ENCODE measurements at places on chromosomes 16 and 17.

- no peak for DNase-seq
Measured at GRCh38 chr16:990516-991291, 9.1 kb downstream of the SOX8 start.

- no peak for DNase-seq
Measured at GRCh38 chr17:37176723-37177122, 199.1 kb upstream of the C17orf78 start.

DNA sequence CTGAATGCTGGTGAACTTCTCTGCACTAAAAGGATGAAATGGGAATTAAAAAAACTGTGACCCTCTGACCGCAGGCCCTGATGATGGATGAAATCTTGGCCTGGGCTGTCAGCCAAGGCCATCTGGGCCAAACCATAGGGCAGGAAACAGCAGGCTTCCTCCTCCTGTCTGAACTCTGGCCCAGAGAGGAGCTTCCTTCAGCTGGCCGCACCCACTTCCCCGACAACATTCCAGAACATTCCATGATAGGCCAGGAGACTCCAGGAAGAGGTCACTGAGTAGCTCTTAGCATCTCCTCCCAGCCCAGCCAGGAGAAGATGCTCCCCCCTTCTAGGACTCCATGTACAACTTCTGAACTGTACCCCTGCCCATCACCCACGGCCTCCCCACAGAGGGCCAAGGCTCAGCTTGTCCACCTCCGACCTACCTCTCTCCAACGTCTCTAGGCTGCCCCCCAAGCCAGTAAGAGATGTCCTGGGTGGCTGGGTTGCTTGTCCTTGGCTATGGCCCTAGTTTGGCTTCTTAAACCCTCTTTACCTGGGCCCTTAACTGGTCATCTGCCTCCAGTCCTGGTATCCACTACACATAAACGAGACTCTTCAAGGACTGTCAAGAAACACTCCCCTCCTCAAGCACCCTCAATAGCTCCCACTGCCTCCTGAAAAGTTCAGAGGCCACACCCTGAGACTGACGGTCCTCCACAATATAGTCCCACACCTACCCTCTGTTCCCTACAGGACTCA is 1.7 kb downstream of the RPH3AL start:
- no peak for DNase-seq

GRCh38 chr17:8922451-8922850 is 43.1 kb downstream of the PIK3R5 start:
- DNase-seq: no peak

DNA sequence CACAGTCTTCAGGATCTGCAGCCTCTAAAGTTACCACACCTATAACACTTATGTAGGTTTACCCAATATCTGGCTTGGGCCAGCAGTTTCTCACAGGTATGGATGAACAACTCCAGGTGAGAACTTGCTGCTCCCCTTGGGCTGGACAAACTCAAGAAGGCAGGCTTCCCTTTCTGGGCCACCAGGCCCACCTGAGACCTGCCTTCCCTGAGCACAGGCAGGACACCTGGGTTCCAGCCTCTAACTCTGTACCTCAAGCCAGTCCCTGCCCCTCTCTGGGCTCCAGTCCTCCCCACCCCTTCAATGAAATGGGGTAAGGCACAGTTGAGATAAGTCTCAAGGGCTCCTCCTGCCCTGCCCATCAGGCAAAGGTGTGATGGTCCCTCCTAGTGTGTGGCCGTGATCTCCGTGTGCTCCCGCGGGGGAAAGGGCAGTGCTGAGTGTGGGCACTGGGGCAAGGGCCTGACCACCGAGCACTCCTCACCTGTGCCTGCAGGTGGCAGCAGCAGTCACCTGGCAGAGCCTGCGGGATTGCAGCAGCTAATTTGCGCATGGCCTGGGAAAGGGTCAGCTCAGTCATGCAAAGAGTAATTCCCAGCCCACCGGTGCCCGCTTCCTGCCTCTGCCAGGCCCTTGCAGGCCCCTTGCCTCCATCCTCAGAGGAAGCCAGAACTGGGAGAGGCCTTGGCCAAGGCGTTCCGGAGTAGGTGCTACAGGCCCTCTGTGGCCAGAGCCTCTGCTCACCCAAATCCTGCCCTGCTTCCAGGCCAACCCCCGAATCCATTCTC is 28.2 kb upstream of the ADGRG1 start:
- no peak for DNase-seq

- DNase-seq: no peak
Measured at GRCh38 chr17:1423456-1424135, 23.6 kb upstream of the YWHAE start.

DNA sequence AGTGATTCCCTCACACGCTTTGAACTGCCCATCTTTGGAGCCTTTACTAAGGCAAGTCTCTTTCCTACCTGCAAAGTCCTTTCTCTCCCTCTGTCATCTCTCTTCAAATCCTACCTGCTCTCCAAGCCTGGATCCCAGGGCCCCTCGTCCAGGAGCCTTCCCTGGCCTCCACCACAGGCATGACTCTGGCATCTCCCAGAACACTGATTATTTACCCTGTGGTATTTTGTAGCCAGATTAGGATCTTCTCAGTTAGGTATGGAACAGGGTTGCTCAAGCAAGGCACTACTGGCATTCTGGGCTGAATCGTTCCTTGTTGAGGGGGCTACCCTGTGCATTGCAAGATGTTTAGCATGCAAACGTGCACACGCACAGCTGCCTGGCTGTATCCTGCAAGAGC is 31.9 kb upstream of the POLR3E start:
- DNase-seq: no peak

- DNase-seq: no peak
Measured at GRCh38 chr17:81336930-81337325, 41.8 kb upstream of the SLC38A10 start.

DNA sequence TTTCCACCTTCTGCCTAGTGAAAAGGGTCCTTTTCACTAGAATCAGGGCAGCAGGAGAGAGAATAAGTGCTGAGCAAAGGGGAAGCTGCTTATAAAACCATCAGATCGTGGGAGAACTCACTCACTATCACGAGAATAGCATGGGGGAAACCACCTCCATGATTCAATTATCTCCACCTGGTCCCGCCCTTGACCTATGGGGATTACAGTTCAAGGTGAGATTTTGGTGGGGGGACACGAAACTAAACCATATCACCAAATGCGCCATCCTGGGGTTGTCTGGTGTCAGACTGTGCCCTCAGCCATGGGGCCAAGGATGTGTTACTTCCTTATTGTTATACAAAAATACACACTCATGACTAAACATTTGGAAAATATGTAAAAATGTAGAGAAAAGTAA is 10.4 kb upstream of the KATNB1 start:
- no peak for DNase-seq

DNA sequence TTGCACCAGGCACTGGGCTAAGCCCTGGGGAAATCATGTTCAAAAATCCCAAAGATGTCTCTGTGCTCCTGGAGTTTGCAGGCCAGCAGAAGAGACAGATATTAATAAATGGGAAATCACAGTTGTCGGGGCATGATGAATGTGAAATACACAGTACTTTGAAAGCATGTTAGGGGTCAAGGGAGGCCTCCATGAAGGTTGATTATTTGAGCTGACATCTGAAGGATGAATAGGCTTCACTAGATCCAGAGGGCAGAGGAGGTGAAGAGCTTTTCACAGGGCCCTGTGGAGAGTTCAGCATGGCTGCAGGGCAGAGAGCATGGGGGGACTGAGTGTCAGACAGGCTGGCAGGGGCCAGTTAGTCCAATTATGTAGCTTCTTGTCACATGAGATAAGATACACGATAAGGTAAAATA is 2.6 kb downstream of the ANKRD40CL start:
- DNase-seq: no peak

DNA sequence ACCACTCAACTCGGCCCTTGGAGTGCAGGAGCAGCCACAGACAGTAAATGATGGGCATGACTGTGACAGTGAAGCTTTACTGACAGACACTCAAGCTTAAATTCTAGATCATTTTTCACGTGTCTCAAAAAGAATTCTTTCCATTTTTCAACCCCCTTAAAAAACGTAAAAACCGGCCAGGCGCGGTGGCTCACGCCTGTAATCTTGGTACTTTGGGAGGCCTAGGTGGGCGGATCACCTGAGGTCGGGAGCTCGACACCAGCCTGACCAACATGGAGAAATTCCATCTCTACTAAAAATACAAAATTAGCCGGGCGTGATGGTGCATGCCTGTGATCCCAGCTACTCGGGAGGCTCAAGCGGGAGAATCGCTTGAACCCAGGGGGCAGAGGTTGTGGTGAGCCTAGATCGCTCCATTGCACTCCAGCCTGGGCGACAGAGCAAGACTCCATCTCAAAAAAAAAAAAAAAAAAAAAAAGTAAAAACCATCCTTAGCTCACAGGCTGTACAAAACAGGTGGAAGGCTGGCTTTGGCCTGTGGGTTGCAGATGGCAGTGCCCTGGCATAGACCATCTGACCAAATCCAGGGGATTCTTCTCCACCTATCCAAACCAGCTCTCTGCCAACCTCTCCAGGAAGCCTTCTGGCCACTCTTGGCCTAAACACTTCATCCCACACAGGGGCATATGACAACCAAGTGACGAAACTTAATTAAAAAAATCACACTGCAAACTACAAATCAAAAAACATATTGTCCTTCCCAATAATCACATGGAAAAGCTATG is 18.3 kb downstream of the TBC1D16 start:
- no peak for DNase-seq

DNA sequence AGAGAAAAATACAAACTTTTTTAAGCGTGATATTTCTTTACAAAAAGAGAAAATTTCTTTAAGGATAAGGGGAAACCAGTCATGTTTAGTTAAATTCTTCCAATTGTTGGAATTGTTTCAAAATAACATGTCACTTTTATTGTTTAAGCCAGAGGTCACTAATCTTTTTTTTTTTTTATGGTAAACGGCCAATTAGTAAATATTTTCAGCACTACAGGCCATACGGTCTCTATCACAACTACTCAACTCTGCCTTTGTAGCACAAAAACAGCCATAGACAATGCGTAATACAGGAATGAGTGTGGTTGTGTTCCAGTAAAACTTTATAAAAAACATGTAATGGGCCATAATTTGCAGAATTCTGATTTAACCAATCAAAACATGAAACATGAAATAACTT is 401.4 kb downstream of the GRIN2A start:
- DNase-seq: no peak

DNA sequence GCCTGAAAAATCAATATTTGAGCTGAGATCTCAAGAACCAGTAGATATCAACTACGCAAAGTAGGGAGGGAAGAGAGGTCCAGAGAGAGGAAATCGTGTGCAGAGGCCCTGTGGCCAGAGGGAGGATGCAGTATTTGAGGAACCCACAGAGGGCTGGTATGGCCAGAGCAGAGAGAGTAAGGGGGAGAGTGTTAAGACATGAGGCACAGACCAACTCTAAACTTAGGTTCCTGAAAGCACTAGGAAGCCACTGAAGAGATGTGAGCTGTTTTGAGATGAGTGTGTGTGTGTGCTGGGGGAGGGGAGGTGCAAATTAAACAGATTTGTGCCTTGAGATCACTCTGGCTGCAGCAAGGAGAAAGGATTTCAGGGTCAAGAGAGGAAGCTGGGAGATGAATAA is 10.9 kb downstream of the SLC13A2 start:
- no peak for DNase-seq

DNA sequence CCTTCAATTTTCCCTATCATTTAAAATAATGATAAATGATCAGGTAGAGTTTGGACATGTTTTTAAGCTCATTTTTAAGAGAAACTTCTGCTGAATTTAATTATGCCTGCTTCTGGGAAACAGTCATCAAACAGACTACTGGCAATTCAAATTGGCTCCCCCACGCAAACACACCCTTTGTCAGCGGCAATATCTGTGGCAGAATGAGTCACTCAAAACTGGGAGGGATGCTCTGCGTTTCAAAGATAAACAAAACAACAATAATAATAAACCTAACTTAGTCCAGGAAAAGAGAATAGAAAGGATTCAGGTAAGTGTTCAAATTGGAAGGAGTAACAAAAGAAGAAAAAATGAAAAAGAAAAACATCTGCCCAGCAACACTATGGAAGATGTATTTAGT is 108.1 kb upstream of the ERCC4 start:
- DNase-seq: no peak

DNA sequence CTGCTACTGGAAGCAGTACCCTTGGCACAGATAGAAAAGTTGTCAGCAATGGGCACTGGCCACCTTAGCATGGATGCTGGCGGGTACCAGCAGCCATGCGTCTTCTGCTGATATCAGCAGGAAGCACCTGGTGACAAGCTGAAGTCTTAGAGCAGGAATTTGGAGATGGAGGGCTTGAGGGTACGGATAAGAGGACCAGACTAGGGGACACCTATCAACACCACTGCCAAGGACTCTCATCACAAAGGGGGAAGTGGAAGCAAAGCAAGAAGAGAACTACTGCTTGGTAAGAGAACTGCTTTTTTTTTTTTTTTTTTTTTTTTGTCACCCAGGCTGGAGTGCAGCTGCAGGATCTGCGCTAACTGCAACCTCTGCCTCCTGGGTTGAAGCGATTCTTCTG is 35.4 kb upstream of the LYRM9 start:
- DNase-seq: no peak

- DNase-seq: no peak
Measured at GRCh38 chr17:17890773-17891759, 54.3 kb upstream of the SREBF1 start.

GRCh38 chr16:81495321-81496234 is 51.0 kb downstream of the CMIP start:
- no peak for DNase-seq

GRCh38 chr17:82780971-82781893 is 29.4 kb downstream of the TBCD start:
- DNase-seq: no peak

GRCh38 chr16:35449663-35450062 is 1990.3 kb downstream of the TP53TG3F start:
- no peak for DNase-seq

DNA sequence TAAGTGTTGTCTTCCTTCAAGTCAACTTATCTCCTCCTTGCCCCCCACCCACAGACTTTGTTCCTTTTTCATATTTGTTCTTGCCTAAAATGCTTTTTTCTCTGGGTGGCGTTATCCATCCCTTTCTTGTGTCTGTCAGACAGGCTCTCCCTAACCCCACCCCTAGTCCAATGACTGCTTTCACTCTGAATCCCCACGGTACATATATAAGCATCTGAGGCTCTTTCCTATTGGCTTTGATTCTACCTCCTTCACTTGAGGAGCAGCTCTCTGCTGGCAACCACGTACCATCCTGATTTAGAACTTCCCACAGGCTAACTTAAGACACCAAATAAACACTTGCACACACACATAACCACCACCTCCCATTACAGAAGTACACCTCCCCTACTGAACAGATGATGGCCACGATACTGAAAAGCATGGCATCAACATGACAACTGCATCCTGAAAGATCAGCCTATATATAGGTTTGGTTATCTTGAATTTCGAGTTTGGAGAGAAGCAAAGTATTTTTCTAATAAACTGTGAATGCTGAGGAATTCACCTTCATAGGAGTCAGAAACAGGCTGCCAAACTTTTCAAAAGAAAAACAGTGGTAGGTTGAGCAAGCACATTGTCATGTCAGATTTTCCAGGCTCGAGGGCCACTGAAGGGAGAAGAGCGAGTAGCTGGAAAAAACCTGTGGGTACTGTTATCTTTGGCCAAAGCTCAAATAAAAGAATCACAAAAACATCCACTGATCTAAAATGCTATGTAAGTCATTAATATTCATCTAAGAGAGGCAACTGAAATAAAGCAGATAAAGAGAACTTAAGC is 24.3 kb downstream of the STAT3 start:
- no peak for DNase-seq

Measured in NCI-H2081 treated with DMSO at 0.1 percent for 48 hours (cell line).